ENCODE measurements at places on chromosomes 12 and 14.
A peak's percentile ranks its signal among the peaks of the same experiment; 100 is the strongest.

DNA sequence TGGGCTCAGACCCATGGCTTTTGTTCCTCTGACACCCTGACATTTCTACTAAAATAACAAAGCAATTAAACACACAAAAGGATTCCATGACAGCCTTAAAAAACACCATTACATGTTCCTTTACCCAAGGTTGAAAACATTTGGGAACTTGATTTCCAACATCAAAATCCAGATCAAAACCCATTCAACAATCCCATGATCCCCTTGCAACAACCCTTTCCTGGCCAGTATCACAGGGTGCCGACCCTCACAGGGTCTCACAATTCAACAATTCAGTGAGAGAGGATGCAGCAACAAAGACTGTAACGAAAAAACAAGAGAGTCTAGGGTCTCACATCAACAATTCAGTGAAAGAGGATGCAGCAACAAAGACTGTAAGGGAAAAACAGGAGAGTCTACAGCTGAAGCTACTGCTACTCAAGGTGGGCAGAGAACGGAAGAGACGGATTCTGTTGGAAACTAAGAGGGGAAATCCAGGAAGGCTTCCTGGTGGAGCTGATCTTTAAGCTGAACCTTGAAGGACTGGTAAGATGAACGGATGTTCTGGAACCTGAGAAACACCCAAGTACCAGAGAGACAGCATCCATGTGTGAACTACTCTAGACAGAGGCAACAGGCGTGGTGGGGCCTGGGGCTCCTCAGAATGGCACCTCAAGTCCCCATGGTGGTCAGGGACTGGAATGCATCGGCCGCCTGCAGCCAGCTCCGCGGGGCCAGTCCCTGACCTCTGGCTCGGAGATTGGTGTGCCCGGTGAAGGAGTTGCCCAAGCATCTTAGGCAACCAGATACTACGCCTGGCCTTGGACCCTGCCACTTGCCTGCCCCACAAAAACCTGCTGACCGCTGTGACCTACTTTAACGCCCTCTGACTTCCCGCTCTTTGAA is 22.7 kb upstream of the ZFP36L1 start:
- DNase-seq, result no peak

DNA sequence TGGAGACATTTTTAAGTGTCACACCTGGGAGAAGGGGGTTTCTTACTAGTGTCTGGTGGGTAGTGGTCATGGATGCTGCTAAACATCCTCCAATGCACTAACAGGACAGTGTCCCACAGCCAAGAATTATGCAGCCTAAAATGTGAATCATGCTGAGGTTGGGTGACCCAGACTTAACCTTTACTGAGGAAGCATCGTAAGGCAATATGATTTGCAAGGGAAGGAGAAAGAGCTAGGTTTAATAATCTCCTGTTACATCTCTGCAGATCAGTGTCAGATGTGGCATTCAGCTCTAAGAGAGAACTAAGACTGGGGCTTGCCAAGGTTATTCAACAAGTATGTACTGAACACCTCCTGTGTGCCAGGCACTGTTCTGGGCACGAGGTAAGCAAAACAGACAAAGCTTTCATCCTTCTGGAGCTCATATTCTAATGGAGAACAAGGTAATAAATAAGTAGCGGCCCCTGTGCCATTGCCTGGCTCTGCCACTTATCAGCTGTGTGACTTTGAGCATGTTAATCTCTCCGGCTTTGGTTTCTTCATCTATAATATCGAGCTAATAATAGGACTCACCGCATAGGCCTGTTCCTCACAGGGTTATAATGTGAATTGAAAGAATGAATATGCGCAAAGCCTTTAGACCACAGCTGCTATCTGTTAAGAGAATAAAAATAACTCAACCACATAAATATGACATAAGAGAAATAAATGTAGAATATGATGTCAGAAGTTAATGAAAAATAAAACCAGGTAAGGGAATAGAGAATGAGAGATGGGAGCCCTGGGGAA is 13.5 kb upstream of the GOLGA5 start:
- no peak for DNase-seq

DNA sequence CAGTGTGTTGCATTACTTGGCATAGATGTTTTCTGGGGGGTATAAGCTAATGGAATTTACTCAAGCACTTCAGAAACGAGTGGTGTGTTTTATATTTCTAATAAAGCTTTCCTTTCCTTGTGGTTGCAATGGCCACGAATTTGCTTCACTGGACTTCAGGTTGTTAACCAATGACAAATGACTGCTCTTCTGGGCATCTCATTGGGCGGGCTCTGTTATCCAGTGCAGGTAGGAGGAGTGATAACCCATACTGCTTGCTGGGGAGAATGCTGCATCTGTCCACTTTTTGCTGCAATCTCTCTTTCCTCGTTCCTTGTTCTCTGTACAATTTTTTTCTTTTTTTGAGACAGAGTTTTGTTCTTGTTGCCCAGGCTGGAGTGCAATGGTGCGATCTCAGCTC is 80.0 kb upstream of the RPH3A start:
- DNase-seq, result no peak

DNA sequence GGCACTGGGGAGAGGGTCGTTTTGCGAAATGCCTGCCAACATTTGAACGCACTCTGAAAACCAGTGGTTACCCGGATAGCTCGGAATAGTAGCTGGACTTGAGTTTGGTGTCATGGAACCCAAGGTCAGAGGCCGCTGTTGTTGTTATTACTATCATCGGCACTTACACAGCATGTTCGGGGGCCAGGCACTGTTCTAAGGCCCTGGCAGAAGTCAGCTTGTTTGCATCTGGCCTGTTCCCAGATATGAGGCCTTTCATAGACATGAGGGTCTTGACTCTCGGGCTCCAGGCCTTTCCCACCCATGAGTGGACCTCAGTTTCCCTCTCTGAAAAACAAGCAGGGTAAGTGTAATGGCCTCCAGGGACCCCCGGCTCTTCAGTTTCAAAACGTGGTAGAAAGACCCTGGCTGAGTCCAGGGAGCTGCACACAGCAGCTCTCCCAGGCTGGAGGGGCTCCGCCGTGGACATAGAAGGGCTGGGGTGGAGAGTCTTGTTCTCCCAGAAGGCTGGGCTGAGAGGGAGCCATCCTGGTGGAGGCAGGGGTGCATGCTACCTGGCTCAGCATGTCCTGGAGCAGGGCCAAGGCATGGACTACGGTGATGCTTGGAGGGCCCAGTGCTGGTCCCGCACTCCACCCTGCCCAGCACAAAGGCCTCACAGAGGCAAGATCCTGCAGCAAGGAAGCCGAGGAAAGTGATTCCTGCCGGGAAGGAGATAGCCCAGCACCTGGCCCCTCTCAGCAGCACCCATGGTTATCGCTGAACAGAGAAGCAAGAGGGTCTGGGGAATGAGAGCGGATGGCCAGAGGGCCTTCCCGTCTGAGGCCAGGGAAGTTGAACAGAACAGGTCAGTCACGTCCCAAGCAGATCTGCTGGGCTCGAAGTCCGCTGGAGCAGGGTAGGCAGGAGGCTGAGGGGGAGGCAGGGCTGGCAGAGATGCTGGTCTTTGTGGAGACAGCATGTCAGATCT is 63.5 kb upstream of the C14orf180 start:
- DNase-seq, result no peak

- no peak for DNase-seq
These were observed 5.1 kb downstream of the KMT5A start for GRCh38 chr12:123388951-123389559.

GRCh38 chr14:48788771-48789170 is 797.4 kb downstream of the RPS29 start:
- DNase-seq, result no peak

DNA sequence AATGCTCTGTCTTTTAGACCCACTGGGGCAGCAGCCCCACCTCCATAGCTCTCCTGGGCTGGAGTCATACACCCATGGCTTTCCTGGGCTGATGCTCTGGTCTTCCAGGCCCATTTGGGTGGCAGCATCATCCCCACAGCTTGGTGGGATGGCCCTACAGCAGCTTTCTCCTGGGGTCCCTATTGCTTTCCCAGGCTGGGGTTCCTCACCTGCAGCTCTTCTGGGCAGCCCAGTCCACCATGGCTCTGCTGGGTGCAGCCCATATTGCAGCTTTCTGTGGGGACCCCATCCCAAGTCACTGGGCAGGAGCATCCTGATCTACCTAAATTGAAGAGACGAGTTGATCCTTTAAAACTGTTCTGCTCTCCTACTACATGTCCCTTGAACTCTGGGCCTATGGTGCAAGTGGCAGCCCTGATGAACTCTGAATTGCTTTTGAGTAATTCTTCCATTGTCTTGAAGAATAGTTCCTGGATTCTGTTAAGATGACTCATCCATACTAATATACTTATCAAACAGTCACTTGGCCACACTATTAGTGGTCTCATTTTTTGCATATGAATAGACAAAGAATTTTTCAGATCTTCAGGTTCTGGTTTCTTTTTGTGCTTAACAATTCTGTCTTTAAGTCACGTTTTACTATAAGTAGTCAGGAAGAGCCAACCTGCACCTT is 390.1 kb downstream of the DPF3 start:
- DNase-seq, result no peak

GRCh38 chr12:5684989-5685388 is 253.1 kb downstream of the NTF3 start:
- DNase-seq, result no peak

DNA sequence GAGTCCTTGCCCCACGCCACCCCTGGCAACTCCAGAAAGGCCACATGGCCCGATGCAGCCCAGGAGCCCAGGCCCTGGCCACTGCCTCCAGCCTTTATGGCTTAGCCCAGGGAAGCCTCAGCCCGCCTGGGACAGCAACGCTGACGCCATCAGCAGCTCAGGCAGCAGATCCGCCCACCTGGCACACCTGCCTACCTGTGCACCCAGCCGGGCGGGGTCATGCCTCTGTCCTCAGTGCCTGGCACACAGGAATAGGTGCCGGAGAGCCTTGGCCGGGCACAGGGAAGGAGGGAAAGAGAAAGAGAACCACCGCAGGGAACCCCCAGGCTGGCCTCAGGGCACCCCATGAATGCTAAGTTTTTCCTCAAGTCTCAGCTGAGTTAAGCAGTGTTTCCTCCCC is 21.1 kb downstream of the BEGAIN start:
- DNase-seq, result no peak

GRCh38 chr12:131599190-131600159 is 111.4 kb upstream of the SFSWAP start:
- DNase-seq, result no peak

DNA sequence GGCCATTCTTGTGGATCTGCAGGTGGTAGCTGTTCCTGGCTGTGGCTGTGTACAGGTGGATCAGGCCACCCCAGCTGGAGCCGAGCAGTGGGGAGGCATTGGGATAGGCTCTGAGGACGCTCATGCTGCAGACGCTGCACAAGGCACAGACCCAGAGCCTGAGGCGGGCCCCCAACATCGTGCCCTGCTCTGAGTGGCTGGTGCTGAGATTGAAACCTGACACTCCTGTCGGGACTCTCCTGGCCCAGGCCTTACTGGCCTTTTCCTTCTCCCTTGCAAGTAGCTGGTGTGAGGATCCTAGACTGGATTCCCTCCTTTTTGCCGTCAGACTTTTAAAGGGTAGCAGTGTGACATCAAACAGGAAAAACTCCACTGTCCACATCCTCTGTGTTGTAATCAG is at the start of gene FGF23:
TSS of gene FGF23 (minus strand) at position 308 of the 400 bp plus-strand sequence. CDS start at position 178, 130 bp downstream.
- no peak for DNase-seq

DNA sequence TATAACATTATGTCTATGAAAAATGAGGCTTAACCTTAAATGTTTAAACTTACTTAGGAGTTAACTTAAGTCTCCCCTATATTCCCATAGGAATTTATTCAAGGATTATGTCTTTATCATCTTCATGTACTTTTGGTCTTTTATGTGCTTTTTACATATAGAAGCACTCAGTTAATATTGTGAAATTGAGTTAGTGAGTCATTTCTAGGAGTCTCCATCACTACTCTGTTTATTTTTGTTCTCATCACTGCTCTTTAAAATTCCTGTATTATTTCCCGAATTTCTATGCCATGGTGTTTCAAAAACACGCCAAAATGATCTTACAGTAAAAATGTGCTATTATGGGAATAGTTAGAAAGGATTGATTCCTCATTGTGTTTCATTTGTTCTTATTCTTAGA is 31.6 kb downstream of the TBC1D15 start:
- no peak for DNase-seq

GRCh38 chr14:30443368-30444007 is 115.5 kb upstream of the G2E3 start:
- peak; percentile 2 for DNase-seq

DNA sequence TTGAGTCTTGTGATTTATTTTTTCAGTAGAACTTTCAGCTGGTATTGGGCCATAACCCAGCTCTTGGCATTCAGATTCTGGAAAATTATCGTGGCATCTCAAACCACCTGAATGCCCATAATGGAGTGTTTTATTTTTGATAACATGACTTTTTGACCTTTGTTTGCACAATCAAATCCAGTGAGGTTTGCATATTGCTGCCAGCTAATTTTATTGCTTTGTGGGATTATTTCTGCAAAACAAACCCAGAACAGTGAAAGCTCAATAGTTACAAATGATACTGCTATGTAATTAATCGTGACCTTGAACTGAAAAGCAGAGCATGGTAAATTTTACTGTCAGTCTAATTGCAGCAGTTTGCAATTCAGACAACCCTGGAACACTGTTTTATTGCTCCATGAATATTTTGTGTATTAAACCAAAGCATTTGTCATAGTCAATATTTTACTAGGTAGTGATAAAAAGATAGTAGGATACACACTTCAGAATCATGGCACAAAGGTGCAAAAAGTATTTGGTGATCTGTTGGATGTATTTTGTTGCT is 255.2 kb upstream of the NAV3 start:
- DNase-seq, result no peak

All from DMS 273 treated with DMSO at 0.1 percent for 48 hours (cell line).